ENCODE measurements at places on chromosomes 4 and X. TPM values are rescaled to one million over a fixed set of nuclear protein-coding genes. Genes with fewer than 3 reads are reported as not detected.

Gene CXCL11
- total RNA-seq: not detected

Gene TCP11X2
- not detected for total RNA-seq

Gene OTUD6A
- total RNA-seq: not detected

Gene DNAAF6
- not detected for total RNA-seq

Gene UGT2B17
- total RNA-seq: not detected

Gene HEPH
- 31.3 TPM for total RNA-seq

Gene HSFX1
- total RNA-seq: 1.3 TPM

Gene GABRG1
- not detected for total RNA-seq

Gene TCEAL6
- not detected for total RNA-seq

Gene SASH3
- total RNA-seq: not detected

Gene PLXNB3
- total RNA-seq: 5.1 TPM

Gene FGFBP2
- not detected for total RNA-seq

Gene PCDH10
- 1.2 TPM for total RNA-seq

Gene KLHL4
- total RNA-seq: 13.0 TPM

Gene GPRIN3
- 0.10 TPM for total RNA-seq

Gene MAGEC2
- total RNA-seq: not detected

Gene NPNT
- 13.2 TPM for total RNA-seq

Gene SPANXB1
- not detected for total RNA-seq

Gene PRSS12
- total RNA-seq: 1.5 TPM

Gene REPS2
- total RNA-seq: 4.9 TPM

Gene IRS4
- total RNA-seq: not detected

Gene FAT4
- 9.7 TPM for total RNA-seq

Gene GAGE13
- total RNA-seq: not detected

Gene GLOD5
- total RNA-seq: not detected

Gene MPP1
- total RNA-seq: 11.2 TPM

Gene RAB9B
- total RNA-seq: 2.1 TPM

Gene MAGED4B
- 57.4 TPM for total RNA-seq
